ENCODE measurements at places on chromosomes 12 and 14.

GRCh38 chr14:106315436-106315835 lies 789.1 kb downstream of the TMEM121 start:
- H3K4me1 ChIP-seq, result no peaks in the 10 kb centered on the region
- H3K36me3 ChIP-seq, result no peaks in the 10 kb centered on the region
- no peak for ATAC-seq
- H3K27ac ChIP-seq, result no peak overlapping the region
- peaks cover 13% of the 10 kb centered on the region for H3K27me3 ChIP-seq
- no peak overlapping the region for H3K4me3 ChIP-seq

GRCh38 chr14:43001731-43002130 lies 1395.1 kb downstream of the LRFN5 start:
- no peak overlapping the region for H3K27ac ChIP-seq
- H3K27me3 ChIP-seq, result no peaks in the 10 kb centered on the region
- ATAC-seq, result no peak
- no peaks in the 10 kb centered on the region for H3K36me3 ChIP-seq
- no peak overlapping the region for H3K4me3 ChIP-seq

DNA sequence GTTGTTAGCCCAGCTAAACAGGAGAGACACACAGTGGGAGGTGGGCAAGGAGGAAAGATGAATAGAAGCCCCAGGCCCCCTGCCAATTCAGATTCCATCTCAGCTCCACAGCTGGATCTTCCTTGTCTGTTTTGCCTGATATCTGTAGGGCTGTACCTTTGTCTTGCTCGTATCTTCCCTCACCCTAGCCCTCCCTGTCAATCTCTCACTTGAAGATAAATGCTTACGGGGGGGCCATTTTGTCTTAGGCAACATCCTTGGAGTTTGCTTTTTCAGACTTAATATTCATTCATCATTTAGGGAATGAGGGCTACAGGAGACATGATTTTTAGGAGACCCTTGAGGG lies 2.4 kb downstream of the KIF5A start:
- no peak overlapping the region for H3K27ac ChIP-seq

DNA sequence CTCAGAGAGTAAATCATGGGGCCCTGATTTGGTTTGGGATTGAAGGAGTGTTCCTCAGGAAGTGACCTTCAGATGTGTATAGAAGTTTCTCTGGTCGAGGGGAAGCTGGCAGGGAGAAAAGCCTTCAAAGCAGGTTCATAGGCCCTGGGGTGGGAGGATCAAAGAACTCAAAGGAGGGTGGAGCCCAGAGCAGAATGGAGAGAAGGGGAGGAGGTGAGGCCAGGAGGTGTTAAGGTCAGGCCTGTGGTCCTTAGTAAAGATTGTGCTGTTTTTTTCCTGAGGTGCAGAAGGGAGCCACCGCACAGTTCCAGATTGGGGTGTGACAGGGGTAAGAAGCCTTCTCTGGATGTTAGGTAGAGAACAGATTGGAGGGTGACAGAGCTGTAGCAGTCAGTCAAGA lies 9.7 kb upstream of the CFAP251 start:
- H3K4me3 ChIP-seq, result no peak overlapping the region
- H3K27me3 ChIP-seq, result no peaks in the 10 kb centered on the region
- no peaks in the 10 kb centered on the region for H3K36me3 ChIP-seq

DNA sequence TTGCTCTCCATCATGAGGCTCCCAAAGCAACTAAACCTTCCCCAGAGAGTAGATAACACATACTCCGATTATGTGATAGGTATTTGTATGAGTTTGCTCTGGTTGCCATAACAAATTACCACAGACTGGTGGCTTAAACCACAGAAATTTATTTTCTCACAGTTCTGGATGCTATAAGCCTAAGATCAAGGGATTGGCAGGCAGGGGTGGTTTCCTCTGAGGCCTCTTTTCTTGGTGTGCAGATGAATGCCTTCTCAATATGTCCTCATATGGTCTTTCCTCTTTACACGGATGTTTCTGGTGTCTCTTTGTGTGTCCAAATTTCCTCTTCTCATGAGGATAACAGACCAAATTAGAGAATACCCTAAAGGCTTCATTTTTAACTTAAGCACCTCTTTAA lies 285.8 kb upstream of the GRIP1 start:
- H3K27me3 ChIP-seq, result no peaks in the 10 kb centered on the region
- H3K4me3 ChIP-seq, result no peak overlapping the region
- H3K4me1 ChIP-seq, result no peaks in the 10 kb centered on the region
- H3K36me3 ChIP-seq, result no peaks in the 10 kb centered on the region

- H3K36me3 ChIP-seq, result no peaks in the 10 kb centered on the region
- peaks cover 3% of the 10 kb centered on the region for H3K27me3 ChIP-seq
- H3K4me1 ChIP-seq, result no peaks in the 10 kb centered on the region
- no peak overlapping the region for H3K4me3 ChIP-seq
Measured at GRCh38 chr14:38391334-38391733, 135.4 kb upstream of the CLEC14A start.

- no peaks in the 10 kb centered on the region for H3K27me3 ChIP-seq
- no peak overlapping the region for H3K4me3 ChIP-seq
- H3K4me1 ChIP-seq, result no peaks in the 10 kb centered on the region
- no peaks in the 10 kb centered on the region for H3K36me3 ChIP-seq
Measured at GRCh38 chr14:27091973-27092372, 494.1 kb upstream of the NOVA1 start.
